ENCODE measurements at places on chromosomes 3 and 15.

GRCh38 chr3:167318306-167318705 is 61.8 kb downstream of the ZBBX start:
- DNase-seq = no peak

DNA sequence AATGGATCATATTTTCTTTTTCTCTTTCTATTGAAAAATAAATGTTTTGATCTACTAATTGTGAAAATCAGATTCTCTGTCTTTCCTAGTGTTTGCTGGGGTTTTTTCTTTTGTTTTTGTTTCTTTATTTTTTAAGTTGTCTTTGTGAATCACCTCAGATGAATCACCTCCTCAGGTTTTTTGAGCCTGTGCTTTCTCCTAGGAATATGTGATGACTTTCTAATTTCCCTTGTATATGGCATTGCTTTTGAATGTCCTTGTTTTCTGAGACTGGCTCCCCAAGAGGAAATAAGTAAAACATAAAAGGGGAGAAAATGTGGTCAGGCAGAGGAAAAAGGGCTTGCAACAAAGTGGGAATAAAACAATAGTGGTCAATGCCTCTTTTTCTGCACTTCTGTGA is 750.0 kb downstream of the ZPLD1 start:
- no peak for DNase-seq

DNA sequence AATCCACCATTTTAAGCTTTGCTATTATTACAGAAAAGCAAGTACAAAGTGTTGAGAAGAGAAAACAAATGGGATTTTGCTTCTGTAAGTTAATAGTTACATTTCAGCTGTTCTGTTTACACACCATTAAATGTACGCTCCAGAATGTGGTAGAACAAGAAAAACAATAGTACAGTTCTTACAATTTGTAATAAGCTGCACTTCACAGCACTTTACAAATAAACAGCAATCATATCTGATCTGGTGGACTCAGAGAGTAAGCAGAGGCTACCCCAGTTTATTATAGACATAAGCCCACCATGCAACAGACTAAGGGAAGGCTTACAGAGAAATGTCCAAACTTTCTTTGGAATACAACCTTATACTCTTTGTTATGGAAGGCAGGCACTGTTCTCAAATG is 126.4 kb downstream of the OXSM start:
- no peak for DNase-seq

DNA sequence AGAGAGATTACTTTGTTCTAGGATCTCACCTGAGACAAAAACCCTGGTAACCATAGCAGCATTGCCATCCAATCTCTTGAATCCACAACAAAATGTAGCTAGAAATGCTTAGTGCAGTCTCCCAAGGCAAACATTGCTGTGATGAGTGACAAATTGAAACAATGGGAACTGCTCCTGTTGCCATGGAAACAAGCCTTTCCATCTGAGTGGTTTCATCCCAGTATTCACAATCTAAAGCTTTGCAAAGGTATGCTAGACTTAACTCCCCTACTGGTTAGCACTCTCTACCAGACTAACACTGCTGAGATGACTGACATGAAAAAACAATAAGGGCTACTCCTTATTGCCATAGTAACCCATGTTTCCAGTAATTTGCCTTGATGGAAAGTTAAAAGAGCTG is 172.6 kb upstream of the CNTN3 start:
- no peak for DNase-seq

GRCh38 chr3:9168241-9168741 is 81.2 kb downstream of the SRGAP3 start:
- DNase-seq = no peak

DNA sequence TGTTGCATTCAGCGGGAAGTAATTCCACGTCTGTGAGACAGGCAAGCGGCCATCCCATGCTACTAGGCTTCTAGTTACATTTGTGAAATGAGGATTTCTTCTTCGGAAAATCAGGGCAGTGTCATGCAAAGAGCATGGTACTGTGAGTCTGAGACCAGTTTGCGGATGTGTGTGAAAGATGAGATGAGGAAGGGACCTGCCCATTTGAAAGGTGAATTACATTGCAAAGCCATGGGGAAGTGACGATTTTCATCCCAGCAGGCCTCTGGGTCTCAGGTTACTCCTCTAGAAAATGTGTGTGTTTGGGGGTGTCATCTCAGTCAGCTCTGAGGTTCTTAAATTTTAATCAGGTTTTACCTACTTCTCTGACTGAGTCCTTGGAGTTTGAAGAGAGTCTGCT is 16.1 kb downstream of the TLE3 start:
- no peak for DNase-seq

DNA sequence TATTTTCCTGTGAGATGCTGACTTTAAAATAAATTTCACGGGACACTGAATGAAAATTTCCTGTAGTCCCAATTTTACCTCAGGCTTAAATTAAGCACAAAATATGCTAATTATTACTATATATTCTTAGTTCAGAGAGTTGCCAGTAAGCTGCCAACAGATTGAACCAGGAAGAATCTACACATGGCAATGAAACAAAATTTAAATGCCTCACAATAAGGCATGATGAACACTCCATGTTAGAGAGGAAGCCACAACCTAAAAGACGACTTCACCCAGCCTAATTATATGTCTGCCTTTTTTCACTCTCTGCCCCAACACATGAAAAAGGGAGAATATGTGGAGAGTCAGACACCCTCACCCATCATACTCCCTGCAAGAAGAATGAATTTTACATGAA is 39.7 kb downstream of the DNAAF4 start:
- DNase-seq = no peak

DNA sequence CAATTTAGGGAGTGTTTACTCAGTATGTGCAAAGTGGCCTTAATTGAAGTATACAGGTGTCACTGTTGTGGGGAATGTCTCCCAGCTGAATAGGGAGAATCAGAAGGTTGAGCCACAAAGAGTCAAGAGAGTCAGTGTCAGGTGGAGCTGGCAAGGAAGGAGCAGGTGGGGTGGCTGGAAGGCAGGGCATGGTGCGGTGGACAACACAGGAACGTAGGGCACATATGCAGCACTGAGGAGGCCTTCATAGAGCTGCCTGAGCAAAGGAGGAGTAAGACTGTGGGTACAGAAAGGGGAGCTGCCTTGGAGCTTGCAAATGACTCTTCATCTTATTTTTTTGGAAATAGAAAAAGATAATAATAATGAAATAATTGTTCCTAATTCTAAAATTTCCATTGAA is 20.0 kb downstream of the ARHGEF3 start:
- DNase-seq = no peak

- DNase-seq = no peak
Observed at GRCh38 chr15:82135638-82136037, 89.8 kb upstream of the MEX3B start.

DNA sequence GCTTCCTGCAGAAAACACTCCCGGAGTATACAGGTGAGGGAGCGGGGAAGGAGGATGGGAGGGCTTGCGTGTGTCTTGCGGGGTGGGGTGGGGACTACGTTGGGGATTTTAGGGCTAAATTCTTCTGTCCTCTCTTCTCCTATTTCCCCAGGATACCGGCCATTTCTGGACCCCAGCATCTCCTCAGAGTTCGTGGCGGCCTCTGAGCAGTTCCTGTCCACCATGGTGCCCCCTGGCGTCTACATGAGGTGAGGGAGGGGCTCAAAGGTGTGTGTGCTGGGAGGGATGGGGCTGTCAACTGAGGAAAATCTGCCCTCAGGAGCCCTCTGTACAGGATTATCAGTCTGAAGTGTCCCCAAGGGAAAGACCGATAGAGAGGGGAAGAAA is 6.6 kb downstream of the DUOX1 start:
- DNase-seq = no peak

- no peak for DNase-seq
Observed at GRCh38 chr15:35629766-35630165, 83.8 kb upstream of the DPH6 start.

DNA sequence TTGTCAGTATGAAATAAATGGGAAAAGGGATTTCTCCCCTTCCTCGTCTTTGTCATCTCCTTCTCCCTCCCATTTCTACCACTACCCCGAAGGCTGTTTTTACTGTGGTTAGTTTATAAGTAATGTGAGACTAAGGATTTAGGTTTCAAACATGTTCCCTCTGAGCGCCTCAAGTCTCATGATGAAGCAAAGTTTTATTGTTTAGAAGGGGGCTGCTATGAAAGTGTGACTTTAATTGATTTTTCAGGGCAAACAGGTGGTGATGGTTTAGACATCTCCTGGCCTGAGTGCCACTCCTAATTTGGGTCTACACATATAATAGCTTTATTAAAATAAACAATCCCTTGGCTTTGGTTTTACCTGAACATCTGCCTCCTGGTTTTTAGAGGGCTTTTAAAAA is 185.5 kb downstream of the MCTP2 start:
- DNase-seq = no peak

DNA sequence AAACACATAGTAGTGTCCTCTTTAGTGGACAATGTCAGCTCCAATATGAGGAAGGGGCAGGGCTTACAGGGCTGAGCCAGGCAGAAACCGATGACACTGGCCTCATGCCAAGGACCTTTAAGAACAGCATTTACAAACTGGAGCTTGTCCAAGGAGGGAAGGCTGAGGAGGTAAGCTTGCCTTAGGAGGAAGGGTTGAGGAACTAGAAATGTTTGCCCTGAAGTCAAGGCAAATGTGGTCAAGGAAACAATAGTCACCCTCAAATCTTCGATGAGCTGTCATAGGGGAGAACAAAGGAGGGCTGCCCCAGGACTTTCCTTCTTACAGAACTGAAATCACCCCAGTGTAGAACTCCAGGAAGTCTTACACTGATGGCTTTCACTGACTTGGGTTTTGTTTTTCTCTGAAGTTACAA is 136.4 kb downstream of the LIPC start:
- no peak for DNase-seq

GRCh38 chr15:60563539-60564404 is 84.8 kb upstream of the ICE2 start:
- no peak for DNase-seq

DNA sequence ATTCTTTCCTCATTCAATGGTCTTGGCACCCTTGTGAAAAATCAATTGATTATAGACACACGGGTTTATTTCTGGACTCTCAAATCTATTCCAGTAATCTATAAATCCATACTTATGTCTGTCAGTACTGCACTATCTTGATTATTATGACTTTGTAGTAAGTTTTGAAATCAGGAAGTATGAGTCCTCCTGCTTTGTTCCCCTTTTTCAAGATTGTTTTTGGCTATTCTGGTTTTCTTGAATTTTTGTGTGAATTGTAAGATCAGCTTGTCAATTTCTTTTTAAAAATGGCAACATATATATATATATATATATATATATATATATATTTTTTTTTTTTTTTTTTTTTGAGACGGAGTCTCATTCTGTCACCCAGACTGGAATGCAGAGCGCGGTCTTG is 32.3 kb upstream of the CFAP20DC start:
- DNase-seq = no peak

DNA sequence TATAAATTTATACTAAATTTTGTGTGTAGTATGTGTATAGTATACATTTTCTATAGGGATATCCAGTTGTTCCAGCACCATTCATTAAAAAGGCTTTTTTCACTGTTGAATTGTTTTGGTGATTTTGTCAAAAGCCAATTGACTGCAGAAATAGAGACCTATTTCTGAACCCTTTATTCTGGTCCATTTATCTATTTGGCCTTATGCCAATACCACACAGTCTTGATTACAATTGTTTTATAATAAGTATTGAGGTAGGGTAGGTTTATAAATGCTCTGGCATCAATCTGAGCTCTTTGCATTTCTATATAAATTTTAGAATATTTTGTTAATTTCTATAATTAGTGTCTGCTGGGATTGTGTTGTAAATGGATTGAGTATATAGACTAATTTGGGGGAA is 6.5 kb upstream of the OPA1 start:
- DNase-seq = no peak

GRCh38 chr3:101573449-101574387 is at the start of gene PCNP:
PCNP (plus strand) TSS chr3:101574180; CDS start chr3:101574216, 36 bp downstream.
- peak; percentile 99 for DNase-seq

DNA sequence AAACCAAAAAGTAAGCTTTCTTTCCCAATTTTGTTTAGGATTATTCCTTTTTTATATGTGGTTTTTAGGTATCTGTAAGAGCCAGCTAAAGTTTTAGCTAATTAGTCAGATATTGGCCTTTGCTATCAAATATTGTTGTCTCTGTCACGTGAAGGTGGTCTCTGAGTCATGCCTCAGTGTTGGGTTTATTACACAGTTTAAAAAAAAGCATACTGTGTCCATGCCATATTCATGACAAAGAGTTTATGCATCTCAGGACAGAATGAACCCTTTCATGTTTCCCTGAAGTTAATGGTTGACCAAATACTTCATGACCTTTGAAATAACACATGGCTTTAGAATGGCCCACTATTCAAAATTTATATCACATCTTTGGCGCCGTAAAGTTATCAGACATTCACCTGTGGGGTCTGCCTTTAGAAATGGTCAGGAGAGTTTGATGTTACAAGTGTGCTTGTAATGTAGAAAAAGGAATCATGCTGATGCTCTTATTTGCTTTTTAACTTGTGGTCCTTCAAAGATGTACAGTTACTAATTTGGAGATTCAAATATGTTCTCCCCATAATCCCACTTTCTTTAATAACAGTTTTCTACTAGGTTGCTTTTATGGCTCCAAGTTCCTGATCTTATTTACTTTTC is 101.5 kb downstream of the MYRIP start:
- no peak for DNase-seq

DNA sequence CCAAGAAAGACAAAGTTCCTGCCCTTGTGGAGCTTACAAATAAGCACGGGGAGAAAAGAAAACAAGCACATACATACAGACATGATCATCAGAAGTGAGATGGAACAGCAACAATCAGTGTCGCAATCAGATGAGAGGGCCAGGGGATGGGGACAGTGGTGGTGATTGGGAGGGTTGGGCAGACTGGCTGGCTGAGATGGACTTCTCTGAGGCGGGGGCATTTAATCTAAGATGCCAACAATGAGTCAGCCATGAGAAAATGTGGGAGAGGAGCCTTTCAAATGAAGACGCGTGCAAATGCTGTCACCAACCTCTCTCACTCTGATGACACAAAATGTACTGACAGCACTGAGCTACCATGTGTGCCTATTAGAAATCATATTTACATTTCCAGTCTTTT is 81.4 kb downstream of the NCEH1 start:
- DNase-seq = no peak

DNA sequence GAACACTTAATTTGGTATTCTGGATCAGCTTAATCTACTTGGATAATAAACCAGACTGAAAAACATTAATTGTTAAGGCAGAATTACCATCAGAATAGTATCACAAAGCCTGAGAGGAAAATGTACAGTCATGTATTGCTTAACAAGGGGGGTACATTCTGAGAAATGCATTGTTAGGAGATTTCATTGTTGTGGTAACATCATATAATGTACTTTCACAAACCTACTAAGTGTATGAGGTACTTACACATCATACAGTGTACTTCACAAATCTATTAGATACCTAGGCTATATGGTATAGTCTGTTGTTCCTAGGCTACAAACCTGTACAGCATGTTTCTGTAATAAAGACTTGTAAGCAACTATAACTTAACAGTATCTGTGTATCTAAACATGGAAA is 68.2 kb downstream of the NBEAL2 start:
- no peak for DNase-seq

- no peak for DNase-seq
Observed at GRCh38 chr15:79779746-79780145, 117.1 kb downstream of the MTHFS start.

DNA sequence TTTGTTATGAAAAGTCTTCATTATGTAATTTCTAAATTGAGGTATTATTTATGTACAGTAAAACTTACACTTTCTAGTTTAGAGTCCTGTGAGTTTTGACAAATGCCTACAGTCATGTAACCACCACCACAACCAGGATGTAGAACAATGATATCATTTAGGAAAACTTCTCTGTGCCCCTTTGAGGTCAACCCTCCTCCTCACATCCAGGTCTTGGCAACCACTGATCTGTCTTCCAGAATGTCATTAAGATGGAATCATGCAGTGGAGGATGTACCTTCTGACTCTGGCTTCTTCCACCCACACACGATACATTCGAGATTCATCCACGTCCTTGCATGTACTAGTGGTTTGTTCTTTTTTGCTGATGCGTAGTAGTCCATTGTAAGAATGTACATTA is 23.2 kb downstream of the MINAR1 start:
- DNase-seq = no peak

Measured in ureter (tissue), 1 donor.